ENCODE measurements at places on chromosomes 3 and 15.
A peak's percentile ranks its signal among the peaks of the same experiment; 100 is the strongest.

- DNase-seq: no peak
These were observed 192.2 kb upstream of the TPM1 start for GRCh38 chr15:62850318-62850717.

DNA sequence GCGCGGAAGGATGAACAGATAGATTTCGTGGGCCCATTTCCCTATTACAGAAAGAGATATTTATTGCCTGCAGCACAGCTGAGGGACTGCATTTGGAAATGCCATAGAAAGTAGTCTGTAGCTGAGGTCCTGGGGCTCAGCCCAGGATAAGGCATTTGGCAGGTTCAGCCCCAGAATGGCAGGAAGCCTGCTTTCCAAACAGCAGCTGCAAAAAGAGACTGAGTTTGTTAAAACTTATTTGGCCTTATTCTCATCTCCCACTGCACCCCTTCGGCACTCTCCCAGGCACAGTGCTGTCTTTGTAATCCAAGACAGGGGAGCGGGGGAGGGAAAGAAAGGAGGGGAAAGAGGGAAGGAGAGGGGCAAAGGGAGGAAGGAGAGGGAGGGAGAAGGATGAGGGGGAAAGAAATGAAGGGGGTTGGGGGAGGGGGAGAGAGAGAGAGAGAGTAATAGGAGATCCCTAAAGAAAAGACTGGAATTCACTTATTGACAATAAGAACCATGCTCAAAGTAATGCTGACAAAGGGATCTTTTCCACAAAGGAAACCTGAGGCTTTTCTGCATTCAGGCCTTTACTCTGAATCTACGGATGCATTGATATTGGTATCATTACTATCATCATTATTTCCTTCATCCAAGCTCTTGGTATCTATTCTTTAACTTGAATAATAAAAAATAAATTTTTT, 94.0 kb upstream of the LRRN1 start:
- DNase-seq: no peak

- DNase-seq: no peak
These were observed 174.3 kb downstream of the KLF13 start for GRCh38 chr15:31500766-31501449.

GRCh38 chr15:67031331-67031730, 34.1 kb upstream of the SMAD3 start:
- no peak for DNase-seq

DNA sequence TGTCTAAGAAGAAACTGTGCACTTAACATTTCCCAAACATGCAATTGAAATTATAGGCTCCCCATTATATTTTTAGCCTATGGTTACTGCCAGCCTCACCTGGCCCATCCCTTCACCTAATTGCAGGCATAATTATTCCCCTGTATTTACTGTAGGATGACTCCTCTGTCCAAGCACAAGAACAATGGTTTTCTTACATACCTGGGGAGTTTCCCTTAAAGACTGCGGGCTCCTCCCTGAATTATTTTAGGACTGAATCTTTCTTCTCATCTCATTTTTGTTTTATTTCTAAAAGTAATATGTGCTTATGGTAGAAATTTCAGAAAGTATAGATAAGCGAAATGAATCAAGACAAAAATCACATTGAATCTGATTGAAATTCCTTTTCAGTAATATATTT, 11.4 kb downstream of the TM4SF1 start:
- DNase-seq: no peak

- no peak for DNase-seq
These were observed 2.7 kb upstream of the CRELD1 start for GRCh38 chr3:9930804-9931418.

DNA sequence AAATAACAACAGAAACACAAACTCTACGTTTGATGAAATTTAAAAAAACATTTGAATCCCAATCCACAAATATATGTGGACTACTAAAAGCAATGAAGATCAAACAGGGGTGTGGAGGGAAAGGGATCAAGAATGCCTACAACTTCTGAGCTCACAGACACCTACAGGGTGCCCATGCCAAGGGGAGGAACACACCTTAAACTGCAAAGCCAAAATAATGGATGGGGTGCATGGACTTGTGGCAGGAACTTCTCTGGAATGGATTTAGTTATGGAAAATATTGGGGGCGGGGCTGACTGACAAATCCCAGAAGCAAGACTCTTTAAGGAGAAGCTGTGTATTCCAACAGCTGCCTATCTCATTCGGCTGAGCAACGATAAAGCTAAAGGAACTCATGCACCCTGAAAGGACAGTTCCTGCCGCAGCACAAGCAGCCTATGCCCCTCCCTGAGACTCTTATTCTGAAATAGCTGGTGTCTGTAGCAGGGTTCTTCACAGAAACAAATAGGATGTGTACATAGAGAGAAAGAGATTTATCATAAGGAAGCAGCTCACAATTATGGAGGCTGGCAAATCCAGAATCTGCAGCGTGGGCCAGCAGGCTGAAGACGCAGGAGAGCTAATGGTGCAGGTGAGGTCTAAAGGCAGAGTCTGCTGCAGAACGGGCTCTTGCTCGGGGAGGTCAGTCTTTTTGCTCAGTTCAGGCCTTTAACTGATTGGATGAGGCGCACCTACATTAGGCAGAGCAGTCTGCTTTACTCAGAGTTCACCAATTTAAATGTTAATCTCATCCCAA, 24.5 kb upstream of the PLA2G4D start:
- DNase-seq: peak; percentile 23

- DNase-seq: no peak
These were observed 283.8 kb downstream of the BBX start for GRCh38 chr3:107806536-107806935.

DNA sequence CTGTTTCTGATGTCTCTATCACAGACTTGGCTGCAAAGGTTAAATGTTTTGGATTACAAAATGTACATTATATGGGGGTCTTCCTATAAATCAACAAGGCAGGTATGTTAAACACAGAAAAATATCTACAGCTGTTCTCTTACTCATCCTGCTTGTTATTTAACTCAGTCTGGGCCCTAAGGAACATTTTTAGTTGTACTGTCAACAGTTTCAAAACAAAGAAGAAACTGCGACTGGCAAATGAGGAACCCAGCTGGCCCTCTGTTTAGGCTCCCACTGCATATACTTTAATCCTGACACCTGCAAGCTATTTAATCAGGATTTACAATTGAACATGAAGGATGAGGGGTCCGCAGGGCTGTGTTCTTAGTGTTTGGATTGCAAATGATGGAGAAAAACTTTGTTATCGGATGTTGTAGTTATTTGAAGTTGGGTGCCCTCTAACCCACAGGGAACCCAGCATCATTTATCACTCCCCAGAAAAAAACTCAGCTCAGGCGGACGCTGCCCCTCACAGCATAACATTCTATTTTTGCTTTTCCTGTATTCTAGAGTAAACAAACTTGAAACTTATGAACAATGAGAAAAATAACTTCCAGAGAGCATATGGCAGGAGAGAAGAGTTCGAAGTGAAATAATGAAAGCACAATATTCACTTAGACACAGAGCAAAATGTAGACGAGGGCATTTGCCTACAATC, 91.2 kb downstream of the POLR2M start:
- no peak for DNase-seq

GRCh38 chr3:194168994-194169393, 33.0 kb downstream of the HES1 start:
- no peak for DNase-seq

- DNase-seq: no peak
These were observed 27.7 kb downstream of the CRTC3 start for GRCh38 chr15:90557186-90558084.

GRCh38 chr3:42520336-42520735, 17.9 kb downstream of the VIPR1 start:
- DNase-seq: no peak

DNA sequence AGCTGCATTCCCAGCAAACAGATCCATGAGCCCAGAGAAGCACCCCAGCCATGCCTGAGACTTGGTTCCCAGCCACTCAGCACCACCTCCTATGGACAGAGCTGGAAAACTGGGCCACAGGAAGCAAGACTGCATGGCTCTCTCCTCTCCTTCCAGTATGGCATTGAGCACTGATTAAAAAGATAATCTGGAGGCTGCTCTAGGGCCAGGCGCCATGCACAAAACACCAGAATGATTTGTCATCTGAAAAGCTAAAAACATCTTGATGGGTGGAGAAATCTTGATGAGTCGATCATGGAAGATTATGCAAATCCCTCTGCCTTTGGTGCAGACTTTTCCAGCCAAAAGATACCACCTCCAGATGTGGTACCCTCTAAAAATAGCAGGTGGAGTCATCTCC, 62.7 kb upstream of the MRPS22 start:
- no peak for DNase-seq

- DNase-seq: no peak
These were observed 12.8 kb upstream of the CFAP44 start for GRCh38 chr3:113454057-113454456.

GRCh38 chr15:59299929-59300617, 72.6 kb downstream of the MYO1E start:
- DNase-seq: no peak

DNA sequence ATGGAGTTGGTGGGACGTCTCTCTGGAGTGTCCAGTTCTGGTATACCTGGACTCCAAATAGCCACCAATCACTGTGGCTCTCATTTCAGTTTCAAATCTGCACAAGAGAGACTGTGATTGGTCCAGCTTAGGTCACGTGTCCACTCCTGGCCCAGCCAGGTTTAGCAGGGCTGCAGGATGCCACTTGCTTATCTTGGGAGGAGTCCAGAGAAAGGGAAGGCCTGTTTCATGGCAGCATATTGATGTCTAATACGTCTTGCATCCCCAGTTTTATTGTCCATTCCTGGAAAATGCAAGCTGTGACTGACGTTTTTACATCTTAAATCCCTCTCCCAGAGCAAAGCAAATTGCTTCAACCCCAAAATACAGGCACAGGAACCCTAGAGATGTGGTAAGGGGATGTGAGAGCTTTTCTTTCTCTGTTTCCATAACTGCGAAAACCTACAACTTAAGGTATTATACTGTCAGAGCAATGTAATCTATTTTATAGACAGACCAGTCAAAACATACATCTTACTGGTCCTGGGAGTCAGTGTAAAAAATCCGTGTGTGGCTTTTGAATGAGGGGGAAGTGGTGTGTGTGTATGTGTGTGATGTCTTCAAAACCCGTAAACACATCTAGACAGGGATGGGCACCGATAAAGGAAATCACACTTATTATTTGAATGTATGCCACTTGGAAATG, 274.4 kb downstream of the TLE3 start:
- DNase-seq: no peak

DNA sequence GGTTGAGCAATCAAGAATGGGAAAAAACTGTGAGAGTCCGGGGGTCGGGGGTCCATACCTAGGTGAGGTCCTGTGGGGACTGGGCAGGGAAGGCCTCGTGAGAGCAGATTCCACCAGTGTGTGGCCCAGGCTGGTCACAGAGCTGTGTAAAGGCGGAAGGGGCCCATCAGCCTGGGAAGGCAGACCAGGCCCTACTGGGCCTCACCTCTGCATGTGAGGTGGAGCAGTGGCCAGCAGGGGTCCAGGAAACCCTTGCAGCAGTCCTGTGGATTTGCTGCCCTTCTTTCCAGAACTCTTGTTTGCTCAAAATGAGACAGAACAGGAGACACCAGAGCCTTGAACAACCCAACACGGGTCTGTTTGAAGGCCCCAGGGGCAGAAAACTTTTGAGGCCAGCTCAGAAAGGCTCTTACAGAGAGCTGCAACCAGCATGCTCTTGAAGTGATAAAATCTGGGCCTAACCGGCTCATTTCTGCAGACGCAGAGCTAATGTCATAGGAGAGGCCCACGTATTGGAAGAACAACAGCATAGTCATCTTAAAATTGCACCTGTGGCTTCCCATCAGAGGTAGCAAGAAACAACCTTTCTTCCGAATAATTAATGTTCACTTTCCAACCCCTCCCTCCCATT, 30.3 kb upstream of the HHATL start:
- no peak for DNase-seq

GRCh38 chr3:170204023-170204472, 18.2 kb upstream of the PRKCI start:
- DNase-seq: no peak

GRCh38 chr3:179760944-179761343, 108.1 kb downstream of the USP13 start:
- DNase-seq: no peak

- no peak for DNase-seq
These were observed 251.7 kb downstream of the THSD4 start for GRCh38 chr15:71366926-71367325.
